ENCODE measurements at places on chromosomes 1 and 21.

DNA sequence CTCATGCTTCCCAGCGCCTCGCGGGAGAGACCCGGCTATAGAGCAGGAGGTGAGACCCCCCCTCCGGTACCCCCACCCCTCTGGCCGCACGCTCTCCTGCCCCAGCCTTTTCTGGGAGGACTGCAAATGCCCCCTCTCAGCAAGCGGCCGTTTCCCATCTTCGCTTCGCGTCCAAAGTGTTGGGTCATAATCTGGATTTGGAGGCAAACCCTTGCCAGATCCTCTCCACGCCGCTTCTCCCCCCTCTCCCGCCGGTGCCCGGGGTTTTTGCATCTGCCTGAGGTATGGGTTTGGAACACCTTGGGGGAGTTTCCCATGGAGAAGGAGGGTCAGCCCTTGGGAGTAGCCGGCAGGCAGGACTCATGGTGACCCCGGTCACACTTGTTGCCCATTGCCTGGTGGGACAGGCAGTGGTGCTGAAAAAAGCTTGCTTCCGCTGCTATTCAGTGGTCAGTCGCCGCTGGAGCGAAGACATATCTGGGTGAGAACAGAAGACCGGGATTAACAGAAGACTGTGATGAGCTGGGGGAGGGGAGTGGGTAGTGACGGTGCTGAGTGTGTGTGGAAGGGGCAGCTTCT is 935 bp downstream of the KCNK2 start:
- DNase-seq = no peak

DNA sequence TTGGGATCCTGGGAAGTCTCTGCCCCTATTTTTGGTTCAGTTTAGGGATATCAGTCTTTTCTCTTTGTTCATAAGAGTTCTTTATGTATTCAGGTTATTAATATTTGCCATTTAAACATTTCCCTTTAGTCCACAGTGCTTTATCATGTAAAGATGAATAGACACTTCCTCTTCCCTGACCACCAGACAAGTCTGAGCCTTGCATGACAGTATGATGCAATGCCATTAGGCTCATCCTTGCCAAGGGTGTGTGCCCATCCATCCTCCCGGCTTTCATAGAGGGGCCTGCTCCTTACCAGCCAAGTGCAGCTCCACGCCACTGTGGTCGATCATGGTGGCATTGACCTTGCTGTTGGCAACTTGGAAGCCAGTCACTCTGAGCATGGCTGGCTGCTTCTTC is 52.1 kb downstream of the ZSCAN20 start:
- no peak for DNase-seq

GRCh38 chr1:235763962-235764361 is 102.7 kb downstream of the LYST start:
- DNase-seq = no peak

DNA sequence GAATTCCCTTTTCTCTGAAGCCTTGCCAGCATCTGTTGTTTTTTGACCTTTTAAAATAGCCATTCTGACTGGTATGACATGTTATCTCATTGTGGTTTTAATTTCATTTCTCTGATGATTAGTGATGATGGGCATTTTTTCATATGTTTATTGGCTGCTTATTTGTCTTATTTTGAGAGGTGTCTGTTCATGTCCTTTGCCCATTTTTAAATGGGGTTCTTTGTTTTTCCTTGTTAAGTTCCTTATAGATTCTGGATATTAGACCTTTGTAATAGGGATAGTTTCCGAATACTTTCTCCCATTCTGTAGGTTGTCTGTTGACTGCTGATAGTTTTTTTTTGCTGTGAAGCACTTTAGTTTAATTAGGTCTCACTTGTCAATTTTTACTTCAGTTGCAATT is 54.0 kb upstream of the C1orf185 start:
- no peak for DNase-seq

- DNase-seq = no peak
These were observed 169.2 kb upstream of the LMO4 start for GRCh38 chr1:87159378-87159915.

GRCh38 chr1:159632922-159633321 is 45.3 kb downstream of the APCS start:
- DNase-seq = no peak

DNA sequence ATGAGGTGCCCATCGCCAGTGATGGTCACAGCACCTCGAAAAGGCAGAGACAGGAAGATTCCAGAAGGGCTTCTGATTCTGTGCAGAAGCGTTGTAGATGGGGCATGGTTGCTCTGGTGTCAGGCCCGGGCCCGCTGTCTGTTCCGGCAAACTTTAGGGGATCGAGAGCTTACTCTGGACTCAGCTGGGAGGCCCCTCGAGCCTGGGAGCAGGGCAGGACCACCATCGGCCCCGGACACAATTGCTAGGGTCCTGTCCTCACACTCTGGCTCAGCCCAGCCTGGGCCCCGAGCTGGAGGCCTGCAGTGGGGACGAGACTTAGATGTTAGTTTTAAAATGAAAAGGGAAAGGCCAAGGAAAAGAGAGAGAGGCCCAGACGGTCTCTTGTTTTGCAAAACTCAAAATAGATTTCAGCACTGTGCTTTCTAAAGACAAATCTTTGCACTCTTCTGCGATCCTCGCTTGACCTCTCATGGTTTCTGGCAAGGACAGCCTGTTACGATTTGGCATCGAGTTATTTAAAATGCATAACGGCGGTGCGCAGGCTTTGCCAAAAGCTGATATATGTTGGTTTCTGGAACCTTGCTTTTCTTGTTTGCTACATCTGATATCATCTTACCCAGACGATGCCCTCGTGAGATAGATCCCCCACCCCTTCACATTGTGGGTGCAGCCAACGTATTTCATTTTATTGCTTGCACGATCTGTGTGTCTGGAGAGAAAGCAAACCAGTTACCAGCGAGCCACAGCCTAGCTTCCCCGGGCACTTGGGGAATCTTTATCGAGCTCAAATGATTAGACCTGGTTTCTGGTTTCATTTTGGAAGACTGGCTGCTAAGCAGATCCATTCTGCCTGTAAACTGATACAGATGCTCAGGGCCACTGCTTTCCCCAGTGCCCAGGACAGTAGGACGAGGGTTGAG is 58.0 kb downstream of the PRDM16 start:
- no peak for DNase-seq

- no peak for DNase-seq
These were observed at the start of gene MAP3K21 for GRCh38 chr1:233327651-233328141. Gene MAP3K21, plus strand, starts transcription at chr1:233327724. Its CDS starts 305 bp downstream, at chr1:233328029.

- no peak for DNase-seq
These were observed 492.5 kb upstream of the ADGRL2 start for GRCh38 chr1:81308191-81308590.

DNA sequence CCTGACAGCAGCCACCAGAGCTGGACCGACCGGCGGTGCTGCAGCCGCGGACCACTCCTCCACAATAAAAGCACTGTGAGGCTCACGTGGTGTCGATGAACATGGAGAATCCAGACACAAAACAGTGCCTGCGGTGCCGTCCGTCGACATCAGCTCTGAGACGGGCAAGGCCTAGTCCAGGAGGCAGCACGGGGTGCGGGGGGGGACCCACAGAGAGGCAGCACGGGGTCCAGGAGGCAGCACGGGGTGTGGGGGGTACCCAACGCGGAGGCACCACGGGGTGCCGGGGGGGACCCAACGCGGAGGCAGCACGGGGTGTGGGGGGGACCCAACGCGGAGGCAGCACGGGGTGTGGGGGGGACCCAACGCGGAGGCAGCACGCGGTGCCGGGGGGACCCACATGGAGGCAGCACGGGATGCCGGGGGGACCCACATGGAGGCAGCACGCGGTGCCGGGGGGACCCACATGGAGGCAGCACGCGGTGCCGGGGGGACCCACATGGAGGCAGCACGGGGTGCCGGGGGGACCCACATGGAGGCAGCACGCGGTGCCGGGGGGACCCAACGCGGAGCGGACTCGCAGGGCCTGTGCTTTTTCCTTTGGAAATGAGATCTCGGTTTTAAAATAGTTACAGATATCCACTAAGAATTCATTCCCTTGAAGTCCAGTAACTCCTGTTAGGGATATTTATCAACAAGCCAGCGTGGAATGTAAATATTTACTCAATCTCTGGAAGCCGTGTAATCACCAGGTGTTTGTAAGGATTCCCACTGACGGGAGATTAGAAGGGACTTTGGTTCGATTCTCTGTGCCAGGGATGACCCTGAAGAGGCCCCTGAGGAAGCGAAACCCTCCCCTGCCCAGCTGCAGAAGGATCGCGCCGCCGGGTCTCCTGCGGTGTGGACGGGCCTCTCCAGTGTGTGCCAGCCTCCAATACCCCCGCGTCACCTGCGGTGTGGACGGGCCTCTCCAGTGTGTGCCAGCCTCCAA is 52.1 kb downstream of the COL6A1 start:
- no peak for DNase-seq

DNA sequence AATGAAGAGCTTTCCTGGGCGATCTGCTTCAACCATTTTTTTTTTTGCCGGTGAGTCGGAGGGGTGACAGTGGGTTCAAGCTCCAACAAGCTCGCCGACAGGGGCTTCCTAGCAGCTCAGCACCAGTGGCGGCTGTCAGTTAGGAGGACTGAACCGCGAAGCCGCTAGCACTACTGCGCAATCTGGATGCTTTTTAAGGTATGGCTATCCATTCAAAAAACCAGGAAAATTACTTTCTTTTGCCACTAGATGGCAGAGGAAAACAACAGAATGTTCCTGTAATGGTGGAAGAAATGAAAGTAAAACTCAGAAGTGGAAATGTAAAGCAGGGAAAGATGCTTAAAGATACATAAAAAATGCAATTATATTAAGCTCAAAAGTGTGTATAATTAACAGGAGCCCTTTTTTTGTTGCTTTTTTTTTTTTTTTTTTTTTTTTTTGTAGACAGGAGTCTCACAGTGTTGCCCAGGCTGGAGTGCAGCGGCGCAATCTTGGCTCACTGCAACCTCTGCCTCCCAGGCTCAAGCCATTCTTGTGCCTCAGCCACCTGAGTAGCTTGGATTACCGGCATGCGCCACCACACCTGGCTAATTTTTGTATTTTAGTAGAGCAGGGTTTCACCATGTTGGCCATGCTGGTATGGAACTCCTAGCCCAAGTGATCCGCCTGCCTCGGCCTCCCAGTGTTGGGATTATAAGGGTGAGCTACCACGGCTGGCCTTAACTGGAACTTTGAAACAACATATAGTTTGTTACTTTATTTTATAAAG is 8.5 kb downstream of the KYAT3 start:
- no peak for DNase-seq

DNA sequence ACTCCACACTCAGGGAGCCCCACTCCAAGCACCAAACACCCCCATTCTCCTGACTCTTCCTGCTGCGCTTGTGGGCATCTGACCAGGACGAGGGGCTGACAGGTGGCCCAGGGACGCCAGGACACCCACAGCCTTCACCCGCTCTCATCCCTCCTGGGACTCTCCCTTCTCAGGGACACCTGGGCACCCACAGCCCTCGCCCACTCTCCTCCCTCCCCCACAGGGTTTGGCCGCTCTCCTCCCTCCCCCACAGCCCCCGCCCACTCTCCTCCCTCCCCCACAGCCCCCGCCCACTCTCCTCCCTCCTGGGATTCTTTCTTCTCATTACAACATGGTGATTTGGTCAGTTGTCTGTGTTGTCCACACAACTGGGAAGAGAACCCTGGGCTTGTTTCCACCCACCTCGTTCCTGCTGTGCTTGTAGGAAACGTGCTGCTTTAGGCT is 43.4 kb downstream of the PRDM15 start:
- no peak for DNase-seq

DNA sequence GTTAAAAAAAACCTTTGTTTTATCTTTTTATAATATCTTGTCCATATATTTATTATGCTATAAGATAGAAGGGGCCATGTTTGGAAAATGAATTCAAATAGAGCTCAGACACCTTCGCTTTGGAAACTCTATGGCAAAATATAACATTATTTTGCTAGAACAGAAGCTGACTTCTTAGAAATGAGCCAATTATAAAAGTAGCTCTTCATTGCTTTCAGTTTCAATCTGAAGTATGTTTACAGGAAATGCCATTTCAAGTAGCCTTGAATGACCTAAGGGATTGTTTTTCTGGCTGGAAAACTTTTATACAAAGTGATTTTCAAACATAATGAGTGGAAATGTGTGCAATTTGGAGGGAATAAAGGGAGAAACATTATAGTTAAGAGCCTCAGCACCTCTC is 37.8 kb upstream of the GBP5 start:
- no peak for DNase-seq

DNA sequence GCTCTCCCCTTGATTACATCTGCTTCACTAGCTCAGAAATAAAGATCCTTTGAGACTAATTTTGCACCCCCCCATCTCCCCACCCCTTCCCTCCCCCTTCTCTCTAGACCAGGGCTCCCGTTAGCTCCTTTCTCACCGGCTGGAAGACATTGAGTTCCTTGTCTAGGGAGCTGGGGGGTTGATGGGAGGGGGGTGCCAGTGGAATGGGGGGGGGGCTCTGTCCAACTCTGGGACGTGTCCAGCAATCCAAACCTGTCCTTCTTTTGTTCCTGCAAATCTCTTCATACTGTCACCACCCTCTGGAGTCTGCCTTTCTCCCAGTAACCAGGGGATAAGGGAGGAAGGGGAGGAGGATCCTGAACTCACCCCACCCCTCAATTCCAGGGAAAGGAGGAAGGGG is 61.9 kb downstream of the RHBG start:
- no peak for DNase-seq

GRCh38 chr1:62951428-62951827 is 167.5 kb downstream of the ATG4C start:
- DNase-seq = peak; percentile 37

DNA sequence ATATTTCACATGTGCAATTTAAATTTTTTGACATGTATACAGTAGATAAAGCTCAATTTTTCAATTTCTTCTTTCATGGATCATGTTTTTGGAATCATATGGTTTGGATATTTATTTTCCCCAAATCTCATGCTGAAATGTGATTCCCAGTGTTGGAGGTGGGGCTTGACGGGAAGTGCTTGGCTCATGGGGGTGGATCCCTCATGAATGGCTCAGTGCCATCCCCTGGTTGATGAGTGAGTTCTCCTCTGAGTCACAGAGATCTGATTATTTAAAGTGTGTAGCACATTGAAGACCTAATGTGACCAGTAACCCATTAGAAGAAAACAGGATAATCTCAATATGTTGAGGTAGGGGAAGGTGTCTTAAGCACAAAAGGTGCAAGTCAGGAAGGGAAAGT is 9.1 kb upstream of the IFI16 start:
- DNase-seq = no peak

Data from NCI-H1417 (cell line).